Lung (tissue), 17 donors: ENCODE measurements at places on chromosomes 6 and 20. TPM values are rescaled to one million over a fixed set of nuclear protein-coding genes. Genes with fewer than 3 reads are reported as not detected.
A peak's percentile ranks its signal among the peaks of the same experiment; 100 is the strongest.

- H3K27me3 ChIP-seq = no peaks in the 10 kb centered on the region
- H3K4me3 ChIP-seq = no peak overlapping the region
- no peaks in the 10 kb centered on the region for H3K36me3 ChIP-seq
- H3K27ac ChIP-seq = no peak overlapping the region
- DNase-seq = no peak
Measured at GRCh38 chr6:46583721-46584120, 68.9 kb downstream of the CYP39A1 start.

- no peak overlapping the region for H3K27ac ChIP-seq
- no peak overlapping the region for H3K4me3 ChIP-seq
- H3K36me3 ChIP-seq = no peaks in the 10 kb centered on the region
- H3K27me3 ChIP-seq = no peaks in the 10 kb centered on the region
Measured at GRCh38 chr6:88145298-88145963, 20.7 kb downstream of the CNR1 start.

GRCh38 chr6:140285471-140285870 lies 911.0 kb upstream of the CITED2 start:
- no peak for DNase-seq
- H3K4me3 ChIP-seq = no peak overlapping the region
- H3K36me3 ChIP-seq = no peaks in the 10 kb centered on the region

GRCh38 chr20:61185841-61186601 lies 66.0 kb upstream of the CDH4 start:
- no peak overlapping the region for H3K27ac ChIP-seq
- peak; percentile 29 for DNase-seq
- H3K36me3 ChIP-seq = no peaks in the 10 kb centered on the region

DNA sequence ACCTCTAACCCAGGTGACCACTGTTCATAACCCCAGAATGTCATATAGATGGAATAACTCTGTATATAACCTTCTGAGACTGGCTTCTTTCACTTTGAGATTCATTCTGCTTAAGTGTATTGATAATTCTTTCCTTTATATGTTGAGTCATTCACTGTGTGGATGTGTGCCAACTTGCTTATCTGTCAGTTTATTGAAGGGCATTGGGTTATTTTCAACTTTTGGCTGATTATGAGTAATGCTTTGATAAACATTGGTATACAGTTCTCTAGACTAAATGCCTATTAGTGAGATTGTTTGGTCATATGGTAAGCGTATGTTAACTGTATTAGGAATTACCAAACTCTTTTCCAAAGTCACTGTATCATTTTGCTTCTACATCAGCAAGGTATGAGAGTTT lies 453.4 kb upstream of the SPTLC3 start:
- H3K27me3 ChIP-seq = no peaks in the 10 kb centered on the region
- no peaks in the 10 kb centered on the region for H3K36me3 ChIP-seq
- no peak overlapping the region for H3K4me3 ChIP-seq
- no peaks in the 10 kb centered on the region for H3K4me1 ChIP-seq
- no peak overlapping the region for H3K27ac ChIP-seq
- no peak for DNase-seq

GRCh38 chr6:101404775-101405174 lies 11.3 kb downstream of the GRIK2 start:
- no peaks in the 10 kb centered on the region for H3K4me1 ChIP-seq
- no peak for DNase-seq
- no peak overlapping the region for H3K4me3 ChIP-seq
- H3K27me3 ChIP-seq = peaks cover 19% of the 10 kb centered on the region

GRCh38 chr6:30411515-30412207 lies 66.7 kb downstream of the RPP21 start:
- H3K4me3 ChIP-seq = no peak overlapping the region
- DNase-seq = peak; percentile 7

- no peaks in the 10 kb centered on the region for H3K36me3 ChIP-seq
- no peak for DNase-seq
- no peak overlapping the region for H3K4me3 ChIP-seq
- no peaks in the 10 kb centered on the region for H3K4me1 ChIP-seq
- H3K27me3 ChIP-seq = no peaks in the 10 kb centered on the region
Measured at GRCh38 chr20:36318166-36318565, 12.0 kb downstream of the DLGAP4 start.

GRCh38 chr20:1810572-1810925 lies 84.7 kb upstream of the SIRPA start:
- no peaks in the 10 kb centered on the region for H3K36me3 ChIP-seq
- peak overlapping the region; percentile 3 for H3K27ac ChIP-seq
- no peak for DNase-seq
- H3K27me3 ChIP-seq = peaks cover 4% of the 10 kb centered on the region
- peaks cover 2% of the 10 kb centered on the region for H3K4me1 ChIP-seq

DNA sequence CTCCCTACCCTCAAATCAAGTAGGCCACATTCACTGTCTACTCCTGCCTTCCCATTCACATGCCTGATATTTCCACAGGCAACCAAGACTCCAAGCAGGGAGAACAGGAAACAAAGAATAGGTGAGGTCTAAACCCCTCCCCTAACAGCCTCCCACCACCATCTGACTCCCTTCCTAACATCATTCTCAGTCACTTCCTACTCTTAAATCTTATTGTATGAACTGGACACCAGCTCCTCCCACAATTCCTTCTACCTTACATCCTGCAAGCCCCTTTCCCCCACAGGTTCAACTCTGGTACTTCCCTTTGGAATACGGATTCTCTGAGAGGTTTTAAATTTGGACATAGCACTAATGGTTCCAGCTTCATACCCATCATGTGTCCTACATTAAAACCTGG lies 944 bp upstream of the C6orf136 start:
- no peak for DNase-seq
- H3K27me3 ChIP-seq = no peaks in the 10 kb centered on the region
- H3K27ac ChIP-seq = no peak overlapping the region
- H3K36me3 ChIP-seq = peaks cover 22% of the 10 kb centered on the region
- peaks cover 3% of the 10 kb centered on the region for H3K4me1 ChIP-seq
- no peak overlapping the region for H3K4me3 ChIP-seq

GRCh38 chr6:31157513-31158139 lies at the start of gene CCHCR1:
Gene CCHCR1, minus strand, starts transcription at chr6:31157802. Its CDS starts 202 bp downstream, at chr6:31157600.
- DNase-seq = no peak
- peak within 1 kb of the TSS; percentile 65 for H3K27ac ChIP-seq
- H3K36me3 ChIP-seq = no peaks in the 10 kb centered on the region
- peaks cover 4% of the 10 kb centered on the region for H3K4me1 ChIP-seq
- no peaks in the 10 kb centered on the region for H3K27me3 ChIP-seq

DNA sequence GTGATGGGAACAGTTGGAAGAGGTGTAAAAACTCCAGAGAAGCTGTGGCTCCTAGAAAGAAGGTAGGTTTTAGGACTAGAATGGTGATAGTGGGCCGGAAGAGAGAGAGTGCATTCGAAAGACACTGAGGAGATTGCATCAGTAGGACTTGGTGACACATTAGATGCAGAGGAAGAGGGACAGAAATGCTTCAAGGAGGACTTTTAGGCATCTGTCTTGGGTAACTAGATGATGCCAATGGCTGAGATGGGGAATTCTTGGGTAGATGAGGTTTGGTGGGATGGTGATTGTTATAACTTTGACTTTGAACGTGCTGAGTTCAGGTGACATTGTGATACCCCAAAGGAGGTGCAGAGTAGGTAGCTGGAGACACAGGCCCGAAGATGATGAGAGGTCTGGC lies 196.5 kb downstream of the GMPR start:
- H3K4me1 ChIP-seq = peaks cover 24% of the 10 kb centered on the region
- no peak overlapping the region for H3K4me3 ChIP-seq
- DNase-seq = no peak
- H3K36me3 ChIP-seq = no peaks in the 10 kb centered on the region
- H3K27ac ChIP-seq = no peak overlapping the region

- peaks cover 30% of the 10 kb centered on the region for H3K4me1 ChIP-seq
- H3K27ac ChIP-seq = no peak overlapping the region
- DNase-seq = no peak
- H3K36me3 ChIP-seq = no peaks in the 10 kb centered on the region
- no peaks in the 10 kb centered on the region for H3K27me3 ChIP-seq
Measured at GRCh38 chr20:48679599-48679998, 148.2 kb downstream of the PREX1 start.

- no peaks in the 10 kb centered on the region for H3K27me3 ChIP-seq
- DNase-seq = no peak
- peaks cover 21% of the 10 kb centered on the region for H3K4me1 ChIP-seq
- H3K36me3 ChIP-seq = peaks cover 14% of the 10 kb centered on the region
- H3K27ac ChIP-seq = peak overlapping the region; percentile 62
Measured at GRCh38 chr20:5171790-5172164, 45.0 kb downstream of the CDS2 start.

DNA sequence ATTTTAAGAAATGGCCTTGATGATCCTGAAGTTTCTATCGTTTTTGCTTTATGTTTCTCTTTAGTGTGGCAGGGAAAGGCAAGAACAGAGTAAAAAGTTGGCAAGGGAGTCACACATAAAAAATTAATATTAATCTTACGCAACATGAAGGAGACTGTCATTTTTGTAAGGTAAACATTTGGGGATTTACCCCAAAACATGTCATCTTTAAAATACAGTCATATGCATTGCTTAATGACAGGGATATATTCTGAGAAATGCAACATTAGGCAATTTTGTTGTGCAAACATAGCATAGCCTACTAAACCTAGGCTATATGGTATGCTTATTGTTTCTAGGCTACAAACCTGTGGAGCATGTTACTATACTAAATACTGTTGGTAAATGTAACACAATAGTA lies 5.4 kb downstream of the RBL1 start:
- peaks cover 7% of the 10 kb centered on the region for H3K4me1 ChIP-seq
- DNase-seq = no peak
- H3K36me3 ChIP-seq = peaks cover 8% of the 10 kb centered on the region
- H3K27ac ChIP-seq = no peak overlapping the region
- H3K27me3 ChIP-seq = no peaks in the 10 kb centered on the region
- H3K4me3 ChIP-seq = no peak overlapping the region

- H3K27me3 ChIP-seq = no peaks in the 10 kb centered on the region
- no peak overlapping the region for H3K4me3 ChIP-seq
- no peak for DNase-seq
- no peak overlapping the region for H3K27ac ChIP-seq
- no peaks in the 10 kb centered on the region for H3K4me1 ChIP-seq
Measured at GRCh38 chr6:56866917-56867522, 87.9 kb upstream of the BEND6 start.

DNA sequence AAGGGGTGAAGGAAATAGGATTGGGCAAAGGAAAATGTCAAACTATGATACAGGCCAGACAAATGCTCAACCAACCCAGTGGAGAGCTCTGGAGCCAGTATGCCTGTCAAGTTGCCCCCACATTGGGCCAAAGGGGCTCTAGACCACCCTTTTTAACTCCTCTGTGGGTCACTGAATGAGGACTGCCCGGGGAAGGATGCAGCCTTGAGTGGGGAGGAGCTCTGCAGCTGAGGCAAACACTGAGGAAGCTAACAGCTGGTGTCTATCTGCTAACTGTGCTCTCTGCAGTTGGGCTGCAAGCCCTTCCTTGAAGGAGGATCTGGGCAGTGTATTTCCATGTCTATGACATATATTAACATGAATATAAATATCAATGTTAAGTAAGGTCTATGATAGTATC lies 98.4 kb upstream of the PRSS16 start:
- H3K4me3 ChIP-seq = no peak overlapping the region
- peak; percentile 89 for DNase-seq
- no peaks in the 10 kb centered on the region for H3K27me3 ChIP-seq
- H3K27ac ChIP-seq = no peak overlapping the region
- no peaks in the 10 kb centered on the region for H3K36me3 ChIP-seq
- H3K4me1 ChIP-seq = peaks cover 7% of the 10 kb centered on the region

DNA sequence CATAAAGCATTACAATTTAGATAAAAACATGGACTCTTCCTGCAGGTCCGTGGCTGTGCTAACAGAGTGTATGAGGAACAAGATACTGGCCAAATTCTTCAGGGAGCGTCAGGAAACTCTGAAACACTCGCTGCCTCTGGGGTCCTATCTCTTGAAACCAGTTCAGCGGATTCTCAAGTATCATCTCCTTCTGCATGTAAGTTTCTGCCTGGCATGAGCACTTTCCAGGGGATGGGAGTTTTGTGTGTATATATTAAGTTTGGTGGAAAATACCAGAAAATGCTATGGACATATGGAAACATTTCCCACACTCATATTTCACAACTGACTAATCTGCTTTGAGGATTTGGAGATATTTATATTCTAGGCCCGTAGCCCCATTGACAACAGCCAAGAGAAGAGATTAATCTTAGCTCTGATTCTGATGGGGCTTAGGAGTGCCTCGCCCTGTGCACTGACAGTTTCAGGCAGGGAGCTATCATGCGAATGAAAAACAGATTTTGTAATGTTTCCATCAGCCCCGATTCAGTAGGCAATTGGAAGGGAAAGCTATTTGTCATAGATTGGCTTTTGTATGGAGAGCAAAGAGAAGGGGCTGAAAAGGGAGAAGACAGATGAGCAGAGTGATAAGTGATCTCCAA lies 64.7 kb upstream of the MTHFD1L start:
- H3K4me1 ChIP-seq = no peaks in the 10 kb centered on the region
- no peak overlapping the region for H3K4me3 ChIP-seq
- no peak overlapping the region for H3K27ac ChIP-seq
- DNase-seq = peak; percentile 73

DNA sequence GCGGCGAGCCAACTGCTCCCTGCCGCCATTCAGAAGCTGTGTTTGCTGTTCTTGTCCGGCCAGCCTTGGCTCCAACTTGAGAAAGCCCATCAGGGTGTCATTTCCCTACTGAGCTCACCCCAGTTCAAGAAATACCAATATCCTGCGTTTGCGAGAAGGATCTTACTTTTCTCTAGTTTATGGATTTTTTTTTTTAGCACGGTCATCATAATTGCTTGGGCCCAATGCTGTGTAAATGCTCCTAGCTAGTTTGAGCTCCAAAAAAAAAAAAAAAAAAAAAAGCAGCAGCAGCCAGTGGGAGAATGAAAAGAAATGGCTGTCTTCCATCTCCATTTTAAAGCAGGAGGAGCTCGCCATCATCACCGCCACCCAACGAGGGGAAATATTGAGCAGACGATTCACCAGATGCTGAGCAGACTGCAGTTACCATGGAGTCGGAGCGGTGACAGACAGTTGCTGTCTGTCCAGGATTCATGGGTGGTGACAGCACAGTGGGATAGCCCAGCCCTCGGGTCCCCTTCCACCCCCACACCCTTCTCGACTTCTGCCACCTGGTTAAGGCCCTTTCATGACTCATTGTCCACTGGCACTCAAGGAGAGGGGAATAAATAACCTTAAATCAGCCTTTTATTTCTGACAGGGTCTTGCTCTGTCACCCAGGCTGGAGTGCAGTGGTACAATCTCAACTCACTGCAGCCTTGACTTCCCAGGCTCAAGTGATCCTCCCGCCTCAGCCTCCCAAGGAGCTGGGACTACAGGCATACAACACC lies 132.4 kb upstream of the SNX9 start:
- DNase-seq = no peak
- no peaks in the 10 kb centered on the region for H3K27me3 ChIP-seq
- H3K4me1 ChIP-seq = peaks cover 7% of the 10 kb centered on the region
- no peaks in the 10 kb centered on the region for H3K36me3 ChIP-seq
- H3K4me3 ChIP-seq = no peak overlapping the region

- no peak overlapping the region for H3K27ac ChIP-seq
- H3K27me3 ChIP-seq = no peaks in the 10 kb centered on the region
- no peak overlapping the region for H3K4me3 ChIP-seq
- peaks cover 10% of the 10 kb centered on the region for H3K4me1 ChIP-seq
Measured at GRCh38 chr20:2754424-2754823, 46.0 kb downstream of the CPXM1 start.

Gene GSTA3
- 3.0 TPM for total RNA-seq

Gene IRF4
- total RNA-seq = 4.6 TPM

Gene OR2H1
- total RNA-seq = not detected

Gene BAG2
- total RNA-seq = 8.0 TPM

Gene MYB
- 11.3 TPM for total RNA-seq

Gene SLC25A27
- 99.3 TPM for total RNA-seq

Gene DNAH8
- total RNA-seq = 0.37 TPM

Gene LY6G5B
- 5.7 TPM for total RNA-seq

Gene CCN5
- total RNA-seq = 0.23 TPM

Gene TINAG
- total RNA-seq = not detected

Gene SPEF1
- 11.7 TPM for total RNA-seq

Gene APCDD1L
- 0.52 TPM for total RNA-seq
